CD4-positive, alpha-beta T cell treated with Interleukin-1 beta for 1 hour (primary cell): ENCODE measurements at places on chromosomes 7 and 10.

- DNase-seq = no peak
These were observed 2.2 kb upstream of the SAP25 start for GRCh38 chr7:100575746-100576383.

DNA sequence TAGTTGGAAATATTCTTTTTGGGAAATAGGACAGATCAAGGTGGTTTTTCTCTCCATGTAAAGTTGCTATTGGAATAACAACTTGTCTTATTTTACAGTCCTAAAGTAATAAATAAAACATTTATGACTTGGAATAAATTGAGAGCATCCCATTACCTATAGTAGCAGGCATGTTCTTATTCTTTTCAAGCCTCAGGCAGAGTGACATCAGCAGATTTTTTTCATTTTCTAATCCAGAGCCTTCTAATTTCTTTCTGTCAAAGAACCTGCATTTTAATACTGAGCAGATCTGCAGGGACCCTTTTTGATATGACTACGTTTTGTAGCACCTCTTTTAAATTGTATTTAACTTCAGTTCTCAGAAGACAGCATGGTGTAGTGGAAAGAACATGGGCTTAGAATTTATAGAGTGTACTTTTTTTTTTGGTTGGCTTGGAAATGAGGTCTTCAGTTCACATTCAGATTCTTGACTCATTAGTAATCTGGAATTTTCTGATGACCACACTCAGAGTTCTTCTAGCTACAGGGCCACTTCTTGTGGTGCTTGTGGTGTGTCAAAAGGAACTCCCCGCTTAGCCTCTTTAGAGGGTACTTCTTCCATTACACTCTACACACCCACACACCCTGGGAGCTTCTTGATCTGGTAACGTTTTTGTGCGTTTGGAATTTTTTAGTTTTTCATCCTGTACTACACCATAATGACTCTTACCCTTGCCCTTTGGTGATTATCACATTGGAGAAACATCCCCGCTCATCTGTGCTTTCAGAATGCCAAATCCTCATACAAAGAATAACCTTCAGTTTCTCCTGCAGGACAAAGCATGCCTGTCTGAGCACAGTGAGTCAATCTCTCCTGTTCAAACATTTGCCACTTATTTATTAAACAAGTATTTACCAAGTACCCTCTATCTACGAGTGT is 34.6 kb downstream of the AGK start:
- DNase-seq = no peak

DNA sequence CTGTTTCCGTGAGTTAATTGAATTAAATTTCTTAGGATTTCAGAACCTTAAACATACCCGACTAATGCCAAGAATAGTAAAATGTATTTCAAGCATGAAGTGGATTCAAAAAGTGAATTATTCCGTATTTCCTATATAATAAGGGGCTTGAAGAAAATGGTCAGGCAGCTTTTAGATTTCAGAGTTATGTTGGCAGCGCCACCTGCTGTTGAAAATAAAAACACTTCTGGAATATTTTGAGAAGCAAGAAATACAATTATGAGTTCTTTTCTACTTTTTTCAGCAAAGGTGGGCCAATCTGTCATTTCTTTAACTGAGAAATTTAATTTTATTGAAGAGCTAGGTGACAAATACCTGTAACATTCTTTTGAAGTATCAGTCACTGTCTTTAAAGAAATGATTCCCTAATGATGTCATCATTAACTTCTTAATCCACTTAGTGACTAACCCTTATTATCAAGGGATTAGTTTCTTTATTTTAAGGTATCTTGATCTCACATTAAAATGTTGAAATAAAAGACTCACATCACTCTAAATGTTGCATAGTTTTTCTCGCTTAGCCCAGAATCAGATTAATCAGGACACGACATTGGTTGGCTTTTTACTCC is 36.6 kb upstream of the AGR3 start:
- DNase-seq = peak; percentile 24

DNA sequence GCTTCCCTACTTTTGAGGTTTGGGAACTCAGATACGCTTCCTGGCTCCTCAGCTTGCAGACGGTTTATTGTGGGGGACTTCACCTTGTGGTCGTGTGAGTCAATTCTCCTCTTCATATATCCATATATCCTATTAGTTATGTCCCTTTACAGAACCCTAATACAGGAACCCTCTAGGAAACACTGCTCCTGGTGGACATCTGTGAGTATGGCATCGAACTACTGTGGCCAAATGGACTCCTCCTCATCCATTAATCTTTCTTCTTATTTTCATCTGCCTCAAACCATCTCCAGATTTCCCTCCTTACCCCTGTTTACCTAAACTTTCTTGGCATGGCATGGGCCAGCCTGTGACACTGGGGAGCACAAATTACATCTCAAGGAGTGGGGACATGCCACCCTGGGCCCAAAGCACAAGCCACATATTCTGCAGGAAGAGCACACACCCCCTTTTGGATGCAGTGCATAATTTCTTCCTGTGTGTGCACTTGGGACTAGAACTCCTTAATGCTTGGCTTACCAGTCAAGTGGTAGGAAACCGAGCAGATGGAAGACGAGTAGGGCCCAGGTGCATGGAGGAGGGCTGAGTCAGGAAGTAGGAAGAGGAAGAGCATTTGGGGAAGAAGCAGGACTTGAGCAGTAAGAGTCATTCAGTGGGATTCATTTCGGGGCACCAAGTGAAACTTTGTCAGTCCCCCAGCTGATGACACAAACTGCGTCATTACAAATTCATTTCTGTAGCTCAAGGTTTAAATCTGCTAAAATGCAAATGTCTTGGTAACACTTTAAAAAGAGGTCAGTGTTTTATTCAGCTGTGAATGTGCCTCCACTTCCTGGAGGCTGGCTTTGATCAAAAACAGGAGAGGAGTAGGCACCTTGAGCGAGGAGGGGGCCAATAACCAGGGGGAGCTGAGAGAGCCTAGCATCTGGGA is 80.8 kb upstream of the PLXNA4 start:
- DNase-seq = no peak

DNA sequence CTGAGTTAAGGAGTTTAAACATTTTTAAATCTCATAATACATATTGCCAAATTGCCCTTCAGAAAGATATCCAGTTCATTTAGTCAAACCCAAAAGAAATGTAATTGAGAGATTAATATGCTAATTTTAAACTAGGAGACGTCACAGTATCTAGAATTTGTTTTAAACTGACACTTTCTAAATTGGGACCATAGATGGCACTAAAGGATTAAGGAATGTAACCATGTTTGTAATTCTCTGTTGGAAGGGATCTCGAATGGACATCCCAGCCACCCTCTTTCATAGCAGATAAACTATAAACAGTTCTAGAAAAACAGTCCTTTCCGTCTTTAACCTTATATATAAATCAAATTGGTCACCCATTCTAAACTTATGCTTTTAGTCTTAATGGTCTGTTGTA is 30.0 kb upstream of the SAMD9L start:
- no peak for DNase-seq

DNA sequence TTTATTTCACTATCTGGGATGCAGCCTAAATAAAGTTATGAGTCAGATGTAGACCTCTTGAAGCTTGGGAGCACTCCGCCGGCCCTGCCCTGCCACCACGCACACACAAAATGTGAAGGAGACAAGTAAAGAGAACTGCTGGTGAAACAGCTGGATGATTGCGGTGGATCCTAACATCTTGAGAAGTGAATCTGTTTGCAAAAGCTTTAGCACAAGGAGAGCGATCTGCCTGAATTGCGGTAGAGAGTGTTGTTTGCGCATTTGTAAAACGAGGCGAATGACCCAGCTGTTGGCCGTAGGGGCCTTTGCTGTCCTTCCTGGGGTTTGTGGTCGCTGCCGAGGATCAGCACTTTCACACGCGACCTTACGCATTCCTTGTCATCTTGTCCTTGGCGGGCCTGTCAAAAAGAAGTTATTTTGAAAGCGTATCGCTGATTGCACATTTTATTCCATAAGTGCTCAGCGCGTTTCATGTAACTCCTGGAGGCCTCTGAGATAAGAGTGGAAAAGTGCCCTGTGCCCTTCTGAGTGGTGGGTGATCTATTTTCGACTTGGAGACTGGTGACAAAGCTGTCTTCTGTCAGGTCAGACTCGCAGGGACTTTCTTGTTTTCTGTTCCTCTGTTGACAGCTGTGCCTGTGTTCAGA is 40.8 kb downstream of the RBM20 start:
- DNase-seq = no peak

DNA sequence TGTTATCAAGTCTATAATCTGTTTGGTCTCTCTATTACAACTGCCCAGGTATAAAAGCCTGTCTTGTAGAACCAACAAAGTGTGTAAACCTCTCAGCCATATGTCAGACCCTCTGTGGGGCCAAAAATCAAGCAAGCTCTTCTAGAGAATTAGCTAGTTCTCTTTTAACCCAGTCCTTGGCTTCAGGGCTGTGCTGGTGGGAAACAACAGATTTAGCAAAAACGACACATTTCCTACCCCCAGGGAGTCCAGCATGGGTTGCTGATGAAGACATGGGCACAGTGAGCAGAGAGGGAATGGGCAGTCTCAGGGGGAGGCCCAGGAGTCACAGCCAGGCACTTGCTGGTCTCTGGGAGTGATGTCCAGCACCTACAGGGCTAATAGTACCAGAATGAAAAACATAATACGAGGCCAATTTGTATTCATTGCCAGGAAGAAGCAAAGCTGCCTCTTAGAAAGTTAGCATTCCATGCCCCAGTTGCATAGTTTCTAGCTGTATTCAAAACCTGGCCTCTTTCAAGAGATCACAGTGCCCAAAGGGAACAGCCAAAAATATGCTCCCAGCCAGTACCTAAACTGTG is 80.1 kb downstream of the FRMD4A start:
- DNase-seq = no peak

DNA sequence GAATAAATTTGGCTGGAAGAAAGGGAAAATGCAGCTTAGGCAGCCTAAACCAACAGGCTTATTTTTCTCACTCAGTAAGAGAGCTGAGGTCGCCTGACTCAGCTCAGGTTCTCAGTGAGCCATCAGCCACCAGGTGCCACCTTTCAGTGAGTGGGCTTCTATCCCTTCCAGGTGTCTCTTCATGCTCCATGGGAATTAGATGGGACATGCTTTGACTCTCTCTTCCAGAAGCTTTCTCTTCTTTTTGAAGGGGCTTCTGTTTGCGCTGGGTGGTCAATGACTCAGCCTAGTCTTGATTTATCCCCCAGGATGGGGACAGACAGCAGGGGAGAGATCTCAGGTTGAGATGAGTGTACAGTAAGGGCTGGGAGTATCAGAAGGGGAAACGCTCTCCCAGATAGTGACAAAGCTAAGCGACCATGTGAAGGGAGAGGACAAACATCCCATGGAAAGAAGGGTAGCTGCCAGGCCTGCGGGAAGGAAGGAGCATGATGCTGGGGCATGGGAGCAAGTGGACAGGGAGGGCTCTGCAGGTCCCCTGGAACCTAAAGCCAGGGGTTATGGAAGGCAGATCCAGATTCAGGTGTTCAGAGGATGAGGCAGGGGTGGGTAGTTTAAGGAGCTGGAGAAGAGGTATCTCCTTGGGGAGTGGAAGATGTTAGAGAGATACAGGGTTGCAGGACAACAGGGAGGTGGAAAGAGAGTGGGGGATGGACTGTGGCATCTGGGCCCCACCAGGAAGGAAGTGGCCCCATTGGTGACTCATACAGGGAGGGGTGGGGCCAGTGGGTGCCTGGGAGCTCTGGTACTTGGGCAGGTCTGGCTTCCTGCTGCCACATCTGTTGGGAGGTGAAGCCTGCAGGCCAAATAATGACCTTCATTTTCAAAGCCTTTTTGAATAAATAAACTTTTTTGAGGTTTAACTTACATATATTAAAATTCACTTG is 32.5 kb downstream of the OGDH start:
- DNase-seq = peak; percentile 87

DNA sequence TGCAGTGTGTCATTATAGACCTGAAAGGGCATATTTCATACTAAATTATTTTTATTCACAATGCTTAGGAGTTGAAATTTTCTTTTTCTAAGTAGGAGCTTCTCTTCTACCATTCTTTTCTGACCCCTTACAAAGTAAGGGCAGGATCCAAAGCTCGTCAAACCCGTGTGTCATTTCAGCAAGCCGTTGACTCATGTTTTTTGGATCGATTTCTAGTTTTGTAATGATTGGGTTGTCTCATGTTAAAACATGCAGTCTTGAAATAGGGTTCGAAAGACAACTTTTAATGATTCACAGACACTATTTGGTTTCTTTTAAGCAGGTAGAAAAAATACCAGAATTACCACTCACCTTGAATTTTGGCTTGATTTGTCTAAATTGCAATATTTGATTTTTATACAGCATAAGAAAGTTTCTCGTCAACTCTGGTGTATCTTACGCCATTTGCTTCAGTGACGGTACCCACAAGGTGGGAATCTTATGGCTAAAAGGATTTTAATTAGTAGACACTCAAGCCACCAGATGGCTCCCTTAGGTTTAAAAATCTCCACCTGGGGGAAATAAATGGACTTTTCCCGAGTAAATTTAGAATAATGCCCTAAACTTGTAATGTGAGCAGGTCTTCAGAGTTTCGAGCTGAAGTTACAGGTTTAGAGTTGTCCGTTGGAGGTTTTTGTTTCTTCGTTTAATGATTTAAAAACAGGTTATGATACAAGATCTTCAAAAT is 283.4 kb downstream of the CCDC3 start:
- DNase-seq = no peak

DNA sequence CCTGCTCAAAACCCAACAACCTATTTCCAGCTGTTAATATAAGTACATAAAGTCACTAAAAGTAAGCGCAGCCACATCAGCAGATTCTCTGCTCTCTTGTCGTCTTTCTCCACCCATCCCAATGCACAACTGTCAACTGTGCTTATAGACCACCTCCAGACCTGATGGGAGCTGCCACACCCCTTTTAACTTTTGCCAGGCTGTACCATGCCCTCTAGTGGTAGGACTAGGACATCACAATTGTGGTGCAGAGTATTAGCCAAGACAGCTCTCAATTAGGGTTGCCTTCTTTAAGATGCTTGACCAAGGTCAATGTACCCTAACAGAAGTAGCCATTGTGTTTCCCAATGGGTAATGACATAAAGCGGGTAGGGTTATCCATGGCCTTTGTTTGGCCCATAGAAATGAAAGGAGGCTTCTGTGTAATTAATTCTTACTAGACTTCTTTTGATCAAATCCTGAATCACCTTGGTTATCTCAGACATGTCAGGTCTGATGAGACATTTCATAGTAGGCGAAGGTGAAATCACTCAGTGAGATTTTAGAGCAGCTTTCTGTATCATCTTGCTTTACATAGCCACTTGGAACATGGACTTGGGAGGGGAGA is 68.1 kb downstream of the SCRN1 start:
- peak; percentile 55 for DNase-seq

DNA sequence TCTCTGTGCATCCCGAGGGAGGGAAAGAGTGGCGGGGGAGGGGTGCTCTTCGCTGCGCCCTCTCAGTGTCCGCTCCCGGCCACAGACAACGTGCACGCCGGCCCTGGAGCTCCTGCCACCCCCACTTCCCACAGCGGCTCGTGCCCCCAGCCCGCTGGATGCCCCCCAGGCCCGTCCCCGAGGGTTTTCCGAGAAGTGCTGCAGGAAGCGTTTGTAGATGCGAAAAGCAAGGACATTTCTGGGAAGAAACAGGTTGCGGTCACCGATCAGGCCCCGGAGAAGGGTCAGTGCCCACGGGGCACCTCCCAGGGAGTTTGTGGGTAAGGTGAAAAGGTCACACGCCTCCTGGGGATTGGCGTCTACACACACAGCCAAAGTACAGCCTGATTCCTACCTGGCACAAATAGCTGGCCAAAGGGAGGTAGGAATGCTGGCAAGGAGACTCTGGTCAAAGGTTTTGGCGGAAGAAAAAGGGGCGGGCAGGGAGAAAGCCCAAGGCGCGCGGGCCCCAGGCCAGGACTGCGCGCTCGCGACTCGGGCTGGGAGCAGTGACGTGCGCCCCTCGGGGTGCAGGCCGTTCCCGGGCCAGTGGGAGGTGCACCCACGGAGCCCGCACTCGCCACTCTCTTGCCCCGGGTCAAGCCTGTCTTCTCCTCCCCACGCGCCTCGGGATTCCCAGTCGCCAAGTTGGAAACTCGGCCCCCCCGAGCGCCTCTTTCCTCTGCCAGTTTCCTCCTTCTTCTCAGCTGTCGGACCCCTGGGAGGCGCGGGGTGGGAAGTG is 1.5 kb upstream of the NRP1 start:
- DNase-seq = no peak
